ENCODE measurements at places on chromosomes 5 and 9.
A peak's percentile ranks its signal among the peaks of the same experiment; 100 is the strongest.

GRCh38 chr9:121485623-121486022, 14.0 kb downstream of the GGTA1 start:
- peak; percentile 83 for DNase-seq

- DNase-seq = no peak
Observed at GRCh38 chr5:119405419-119405818, 46.9 kb upstream of the HSD17B4 start.

GRCh38 chr5:157273131-157273556, 7.2 kb downstream of the CYFIP2 start:
- DNase-seq = no peak

DNA sequence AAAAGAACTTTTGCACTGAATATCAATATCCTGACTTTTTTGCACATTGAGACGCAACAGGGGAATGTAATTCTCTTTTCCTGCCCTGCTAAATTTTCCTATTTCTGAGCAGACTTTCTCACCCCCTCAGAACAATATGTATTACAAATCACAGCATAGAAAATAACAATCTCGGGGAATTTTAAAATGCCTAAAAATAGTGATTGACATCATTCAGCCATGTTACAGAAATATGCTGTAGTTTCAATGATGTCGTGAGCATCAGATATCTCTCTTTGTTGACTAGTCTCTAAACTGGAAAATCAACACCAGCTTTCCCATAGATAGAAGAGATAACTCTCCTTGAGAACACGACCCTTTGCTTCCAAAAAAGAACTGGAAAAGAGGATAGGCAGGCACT, 166.7 kb downstream of the ZDHHC21 start:
- no peak for DNase-seq

- no peak for DNase-seq
Observed at GRCh38 chr5:111853748-111854147, 96.8 kb upstream of the NREP start.

GRCh38 chr9:129252937-129253802, 75.1 kb upstream of the IER5L start:
- no peak for DNase-seq

- DNase-seq = no peak
Observed at GRCh38 chr5:108581026-108581425, 166.7 kb upstream of the FER start.
